ENCODE measurements at places on chromosomes 11 and 22.

DNA sequence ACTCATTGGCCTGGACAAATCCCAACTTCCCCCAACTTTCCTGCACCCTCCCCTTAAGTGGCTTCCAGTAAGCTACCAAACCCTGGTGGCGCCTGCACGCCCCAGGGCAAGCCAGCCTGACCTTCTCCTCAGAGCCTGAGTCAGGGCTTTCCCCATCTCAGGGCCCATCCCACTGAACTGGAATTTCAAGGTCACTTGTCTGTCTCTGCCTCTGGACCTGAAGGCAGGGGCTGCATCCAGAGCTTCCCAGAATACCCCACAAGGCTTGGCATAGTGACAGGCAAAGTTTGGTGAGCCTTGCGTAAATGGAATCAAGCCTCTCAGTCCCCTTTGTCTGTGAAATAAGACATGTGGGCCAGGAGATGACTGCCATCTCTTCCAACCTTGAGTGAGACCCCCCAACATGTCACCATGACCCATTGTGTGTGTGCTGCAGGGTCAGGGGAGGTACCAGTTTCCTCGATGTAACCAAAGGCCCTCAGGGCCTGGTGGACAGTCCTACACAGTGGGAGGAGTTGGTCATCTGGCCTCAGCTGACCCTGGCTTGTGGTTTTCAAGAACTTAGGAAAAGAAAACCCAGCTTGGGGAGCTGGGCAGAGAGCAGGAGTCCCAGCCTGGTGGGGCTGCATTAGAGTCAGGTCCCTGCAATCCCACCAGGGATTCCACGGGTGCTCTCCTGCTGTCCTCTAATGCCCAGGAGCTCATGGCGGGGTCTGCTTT, 8.9 kb downstream of the ALX4 start:
- H3K4me1 ChIP-seq: peaks cover 12% of the 10 kb centered on the region
- no peak overlapping the region for H3K27ac ChIP-seq
- no peaks in the 10 kb centered on the region for H3K36me3 ChIP-seq
- no peak overlapping the region for H3K4me3 ChIP-seq
- H3K27me3 ChIP-seq: peaks cover 3% of the 10 kb centered on the region

DNA sequence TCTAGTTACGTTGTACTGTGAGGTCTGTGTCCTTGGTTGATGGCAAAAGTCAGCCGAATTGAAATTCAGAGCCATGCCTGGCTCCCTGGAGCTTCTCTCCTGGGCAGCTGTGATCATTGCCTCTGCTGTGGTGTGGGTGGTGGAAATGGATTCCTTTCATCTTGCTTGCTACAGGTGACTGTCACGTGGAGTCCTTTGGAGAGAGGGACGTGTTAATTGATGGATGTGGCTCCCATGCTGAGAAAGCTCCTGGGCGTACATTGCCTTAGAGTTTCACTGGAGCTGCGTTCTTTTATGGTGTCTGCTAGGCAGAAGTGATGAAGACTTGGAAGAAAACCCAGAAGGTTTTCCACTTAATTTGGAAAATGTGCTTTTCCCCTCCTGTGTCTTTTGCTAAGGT, 41.9 kb upstream of the PPP6R3 start:
- no peaks in the 10 kb centered on the region for H3K4me1 ChIP-seq
- no peak overlapping the region for H3K4me3 ChIP-seq
- no peak overlapping the region for H3K27ac ChIP-seq
- no peaks in the 10 kb centered on the region for H3K27me3 ChIP-seq
- DNase-seq: no peak

DNA sequence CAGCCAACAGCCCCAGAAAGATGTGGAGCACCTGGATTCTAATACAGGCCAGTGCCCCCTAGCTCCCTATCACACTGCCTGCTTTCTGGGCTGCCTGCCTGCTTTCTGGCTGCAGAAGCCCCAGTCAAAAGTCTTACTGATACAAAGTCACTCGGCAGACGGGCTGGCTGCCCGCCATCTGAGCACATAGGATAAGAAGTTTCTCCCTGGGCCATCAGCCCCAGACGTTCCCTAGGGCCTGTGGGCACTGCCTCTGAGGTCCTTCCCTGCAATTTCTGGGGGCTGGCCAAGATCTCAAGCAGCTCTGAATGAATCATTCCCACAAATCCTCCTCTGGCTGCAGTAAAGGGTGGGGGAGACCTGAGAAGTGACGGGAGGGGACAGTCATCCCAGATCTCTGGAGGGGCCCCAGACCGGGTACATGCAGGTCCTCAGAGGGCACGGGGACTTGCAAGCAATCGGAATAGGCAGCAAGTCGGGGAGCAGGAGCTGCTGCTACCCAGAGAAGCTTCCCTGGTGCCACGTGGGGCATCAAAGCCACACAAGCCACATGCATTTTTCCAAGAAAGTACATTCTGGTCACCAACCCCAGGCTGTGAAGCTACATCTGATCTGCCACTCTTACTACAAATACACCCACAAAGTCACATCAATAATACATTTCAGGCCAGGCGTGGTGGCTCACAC, 4.7 kb downstream of the TPST2 start:
- H3K27me3 ChIP-seq: no peaks in the 10 kb centered on the region

GRCh38 chr22:30857791-30858190, 110.8 kb downstream of the MORC2 start:
- H3K4me3 ChIP-seq: no peak overlapping the region
- H3K36me3 ChIP-seq: no peaks in the 10 kb centered on the region
- H3K27me3 ChIP-seq: no peaks in the 10 kb centered on the region
- H3K27ac ChIP-seq: no peak overlapping the region

GRCh38 chr11:55648027-55648426, at the start of gene OR4S2:
Gene OR4S2, plus strand, starts transcription at chr11:55648327. Its CDS starts 2,577 bp downstream, at chr11:55650904.
- H3K4me3 ChIP-seq: no peak within 1 kb of the TSS
- H3K36me3 ChIP-seq: no peaks in the 10 kb centered on the region
- H3K27ac ChIP-seq: no peak within 1 kb of the TSS
- H3K4me1 ChIP-seq: no peaks in the 10 kb centered on the region
- DNase-seq: no peak
- no peaks in the 10 kb centered on the region for H3K27me3 ChIP-seq

GRCh38 chr11:75264356-75264755, 23.8 kb downstream of the TPBGL start:
- H3K36me3 ChIP-seq: 0 out of 2 replicates have a peak, but pooled peaks cover 2% of the 10 kb centered on the region
- no peak for DNase-seq
- H3K27me3 ChIP-seq: no peaks in the 10 kb centered on the region
- H3K27ac ChIP-seq: peak overlapping the region; percentile 57
- no peak overlapping the region for H3K4me3 ChIP-seq

GRCh38 chr11:59771605-59772004, 16.4 kb downstream of the STX3 start:
- no peak overlapping the region for H3K4me3 ChIP-seq
- H3K27ac ChIP-seq: no peak overlapping the region
- H3K27me3 ChIP-seq: no peaks in the 10 kb centered on the region
- peaks cover 16% of the 10 kb centered on the region for H3K4me1 ChIP-seq

- no peaks in the 10 kb centered on the region for H3K36me3 ChIP-seq
- H3K27me3 ChIP-seq: no peaks in the 10 kb centered on the region
- no peak overlapping the region for H3K27ac ChIP-seq
- DNase-seq: no peak
These were observed 110.2 kb downstream of the RBFOX2 start for GRCh38 chr22:35918456-35918855.

- no peaks in the 10 kb centered on the region for H3K36me3 ChIP-seq
- H3K4me1 ChIP-seq: no peaks in the 10 kb centered on the region
- H3K4me3 ChIP-seq: no peak overlapping the region
- H3K27me3 ChIP-seq: no peaks in the 10 kb centered on the region
- no peak overlapping the region for H3K27ac ChIP-seq
These were observed 37.6 kb upstream of the MN1 start for GRCh38 chr22:27839057-27839660.

DNA sequence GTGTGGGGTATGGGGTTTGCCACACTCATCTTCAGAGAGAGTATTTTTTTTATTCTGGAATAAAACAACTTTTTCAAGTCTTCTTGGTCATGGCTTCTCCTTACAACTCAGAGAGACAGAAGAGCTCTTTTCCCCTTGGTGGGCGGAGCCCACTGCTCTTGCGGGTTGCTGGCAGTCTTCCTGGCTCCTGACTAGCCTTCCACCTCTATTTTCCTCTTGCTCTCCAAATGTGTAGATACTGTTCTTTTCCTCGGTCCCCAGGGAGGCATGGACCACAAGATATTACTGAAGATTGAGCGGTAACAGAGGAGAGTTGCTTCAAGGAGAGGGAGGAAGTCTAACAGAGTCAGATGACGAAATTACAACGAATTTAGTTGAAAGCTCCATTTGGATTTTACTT, 210.6 kb downstream of the NTM start:
- H3K4me1 ChIP-seq: no peaks in the 10 kb centered on the region
- H3K4me3 ChIP-seq: no peak overlapping the region
- H3K36me3 ChIP-seq: no peaks in the 10 kb centered on the region
- H3K27ac ChIP-seq: no peak overlapping the region

- H3K27me3 ChIP-seq: no peaks in the 10 kb centered on the region
- no peaks in the 10 kb centered on the region for H3K36me3 ChIP-seq
- DNase-seq: no peak
These were observed 371 bp downstream of the CCDC116 start for GRCh38 chr22:21632931-21633330.

DNA sequence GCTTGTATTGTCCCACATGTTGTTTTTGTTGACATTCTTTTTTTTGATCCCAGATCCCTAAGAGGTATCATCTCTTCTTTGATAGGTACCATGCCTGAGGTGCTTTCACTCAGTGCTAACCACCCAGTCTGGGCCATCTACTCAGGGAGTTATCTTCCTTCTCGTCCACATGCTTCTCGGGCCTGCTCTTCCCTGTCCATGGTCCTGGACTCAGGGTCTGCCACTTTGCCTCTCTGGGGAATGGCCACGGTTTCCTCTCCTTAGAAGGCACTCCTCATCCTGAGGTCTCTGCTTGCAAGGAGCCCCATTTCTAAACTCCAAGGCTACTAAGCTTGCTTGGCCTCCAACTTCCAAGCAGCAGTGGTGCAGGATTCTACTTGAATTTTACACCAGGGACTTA, 227.0 kb upstream of the NCAM1 start:
- H3K4me1 ChIP-seq: no peaks in the 10 kb centered on the region
- H3K27ac ChIP-seq: no peak overlapping the region
- DNase-seq: no peak
- no peaks in the 10 kb centered on the region for H3K27me3 ChIP-seq

GRCh38 chr11:22800482-22800881, 29.1 kb downstream of the SVIP start:
- no peaks in the 10 kb centered on the region for H3K36me3 ChIP-seq
- H3K27me3 ChIP-seq: no peaks in the 10 kb centered on the region
- DNase-seq: no peak

DNA sequence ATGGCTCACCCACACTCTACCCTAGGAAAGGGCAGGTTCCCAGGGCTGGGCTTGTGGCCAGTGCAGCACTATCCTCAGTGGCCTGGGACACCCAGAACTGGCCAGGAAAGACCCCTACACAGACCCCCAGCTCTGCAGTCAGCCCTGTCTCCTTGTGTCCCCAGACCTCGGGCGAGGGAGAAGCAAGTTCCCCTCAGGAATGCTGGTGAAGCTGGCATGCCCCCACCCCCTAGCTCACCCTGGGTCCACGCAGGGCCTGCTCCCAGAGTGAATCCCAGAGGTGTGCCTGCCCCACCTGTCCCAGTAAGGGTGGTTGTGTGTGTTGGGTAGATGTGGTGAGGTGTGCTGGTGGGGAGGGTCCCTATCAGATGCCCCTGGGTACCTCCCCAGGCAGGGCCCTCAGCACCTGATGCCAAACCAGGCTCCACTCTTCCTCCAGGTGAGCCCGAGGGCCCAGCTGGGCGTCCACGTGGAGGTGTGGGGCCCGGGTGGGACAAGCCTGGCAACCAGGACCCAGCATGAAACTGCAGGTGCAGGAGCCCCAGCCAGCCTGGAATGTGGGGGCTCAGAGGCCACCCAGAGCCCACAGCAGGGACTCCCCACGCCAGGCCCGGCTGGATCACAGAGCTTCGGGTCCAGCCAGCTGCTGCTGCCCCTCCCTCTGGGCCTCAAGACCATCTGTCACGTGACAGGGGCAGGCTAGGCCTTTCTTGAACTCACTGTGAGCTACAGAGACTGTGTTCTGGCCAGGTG, 48.4 kb upstream of the KCNQ1OT1 start:
- H3K36me3 ChIP-seq: no peaks in the 10 kb centered on the region
- no peak overlapping the region for H3K27ac ChIP-seq
- H3K4me3 ChIP-seq: no peak overlapping the region
- H3K4me1 ChIP-seq: no peaks in the 10 kb centered on the region
- no peaks in the 10 kb centered on the region for H3K27me3 ChIP-seq
- no peak for DNase-seq

DNA sequence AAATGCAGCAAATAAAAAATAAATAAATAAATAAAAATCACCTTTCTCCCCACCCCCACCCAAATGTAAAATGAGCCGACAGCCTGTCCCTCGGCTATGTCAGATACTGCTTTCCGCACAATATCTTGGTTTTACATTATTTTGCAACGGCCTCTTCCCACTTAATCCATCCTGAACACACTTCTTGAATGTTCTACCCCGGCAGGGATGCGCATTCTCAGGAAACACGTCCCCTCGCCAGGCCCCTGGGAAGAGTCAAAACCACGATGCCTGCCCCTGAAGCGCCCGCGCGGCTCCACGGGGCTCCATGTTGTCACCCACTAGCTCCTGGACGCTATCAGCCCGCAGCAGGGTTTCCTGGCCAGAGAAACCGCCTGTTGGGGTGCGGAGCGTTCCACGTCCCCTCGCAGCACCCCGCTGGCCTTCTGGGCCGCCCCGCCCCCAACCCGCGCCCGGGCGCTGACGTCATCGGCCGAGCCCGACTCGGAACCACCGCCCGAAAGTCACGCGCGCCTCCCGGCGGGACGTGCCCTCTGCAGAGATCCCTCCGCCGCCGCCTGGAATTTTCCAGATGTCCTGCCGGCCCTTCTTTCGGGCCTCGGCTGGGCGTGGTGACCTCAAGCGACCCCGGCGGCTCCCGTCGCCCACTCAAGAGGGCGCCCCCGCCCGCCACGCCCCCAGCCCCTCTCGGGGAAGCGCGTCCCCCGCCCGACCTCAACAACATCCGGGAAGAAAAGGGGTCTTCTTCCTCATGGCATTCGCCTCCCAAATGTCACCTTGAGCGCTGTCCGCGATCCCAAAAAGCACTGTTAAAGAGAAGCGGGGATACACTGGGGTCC, 585 bp upstream of the NEAT1 start:
- peak overlapping the region; percentile 100 for H3K27ac ChIP-seq
- H3K27me3 ChIP-seq: no peaks in the 10 kb centered on the region
- peaks cover 25% of the 10 kb centered on the region for H3K36me3 ChIP-seq
- peak overlapping the region; percentile 99 for H3K4me3 ChIP-seq
- peaks cover 51% of the 10 kb centered on the region for H3K4me1 ChIP-seq

- no peak overlapping the region for H3K27ac ChIP-seq
- no peaks in the 10 kb centered on the region for H3K36me3 ChIP-seq
- H3K27me3 ChIP-seq: peaks cover 7% of the 10 kb centered on the region
- no peaks in the 10 kb centered on the region for H3K4me1 ChIP-seq
These were observed 16.8 kb upstream of the IGLL5 start for GRCh38 chr22:22870577-22871404.
